Cardiac ventricle fibroblast (primary cell): ENCODE measurements at places on chromosomes 4 and X. TPM values are rescaled to one million over a fixed set of nuclear protein-coding genes. Genes with fewer than 3 reads are reported as not detected.

The AKAP17A gene
- 26.1 and 27.7 TPM in 2 replicates for total RNA-seq

The NHSL2 gene
- total RNA-seq, result 1.8 and 3.2 TPM in 2 replicates

The PTPN13 gene
- 11.2 and 14.3 TPM in 2 replicates for total RNA-seq

The HSFX4 gene
- not detected in 2 replicates for total RNA-seq

The POLN gene
- total RNA-seq, result 2.5 and 3.1 TPM in 2 replicates

The NRK gene
- total RNA-seq, result 4.8 and 5.0 TPM in 2 replicates

The DGAT2L6 gene
- not detected in 2 replicates for total RNA-seq

The CABS1 gene
- not detected in 2 replicates for total RNA-seq

The MPP1 gene
- 23.8 and 26.8 TPM in 2 replicates for total RNA-seq

The ATP2B3 gene
- total RNA-seq, result not detected in 2 replicates

The NKX1-1 gene
- not detected in 2 replicates for total RNA-seq

The SMAD1 gene
- total RNA-seq, result 26.1 and 28.1 TPM in 2 replicates

The GNL3L gene
- total RNA-seq, result 29.3 and 30.0 TPM in 2 replicates

The TMSB15B gene
- total RNA-seq, result 1.1 and 1.2 TPM in 2 replicates

The CDX4 gene
- total RNA-seq, result not detected in 2 replicates

The TBCK gene
- 28.1 and 28.6 TPM in 2 replicates for total RNA-seq

The SRPX2 gene
- 160 and 169 TPM in 2 replicates for total RNA-seq

The ZNF185 gene
- total RNA-seq, result 1.6 and 2.2 TPM in 2 replicates

The PLXNA3 gene
- total RNA-seq, result 13.2 and 20.2 TPM in 2 replicates
